ENCODE measurements at places on chromosomes 2 and 18. TPM values are rescaled to one million over a fixed set of nuclear protein-coding genes. Genes with fewer than 3 reads are reported as not detected.

ANO7 gene
- total RNA-seq = 0.65 TPM

GALNT3 gene
- total RNA-seq = 1.3 TPM

DHRS9 gene
- 3.0 TPM for total RNA-seq

HES6 gene
- total RNA-seq = 5.3 TPM

UGT1A3 gene
- total RNA-seq = not detected

RESP18 gene
- total RNA-seq = not detected

ANKRD44 gene
- 19.6 TPM for total RNA-seq

NETO1 gene
- 0.84 TPM for total RNA-seq

FER1L5 gene
- not detected for total RNA-seq

GNLY gene
- 5.5 TPM for total RNA-seq

DYNAP gene
- not detected for total RNA-seq

TBR1 gene
- 0.09 TPM for total RNA-seq

MCFD2 gene
- total RNA-seq = 88.1 TPM

PGAP1 gene
- total RNA-seq = 87.5 TPM

HOXD12 gene
- not detected for total RNA-seq

HOXD9 gene
- 0.95 TPM for total RNA-seq

CHRNA1 gene
- not detected for total RNA-seq

SAG gene
- total RNA-seq = 0.09 TPM

ICA1L gene
- 14.0 TPM for total RNA-seq

DNER gene
- 8.2 TPM for total RNA-seq

EFHD1 gene
- total RNA-seq = 9.6 TPM

CIB4 gene
- not detected for total RNA-seq

SLC16A14 gene
- 1.3 TPM for total RNA-seq

RAPGEF4 gene
- 24.6 TPM for total RNA-seq

AQP12A gene
- total RNA-seq = not detected

FSIP2 gene
- 0.46 TPM for total RNA-seq

ICOS gene
- total RNA-seq = 0.75 TPM

LDAH gene
- total RNA-seq = 14.1 TPM

GDF7 gene
- total RNA-seq = 0.12 TPM

TMEM200C gene
- 0.19 TPM for total RNA-seq

PROKR1 gene
- 1.7 TPM for total RNA-seq

CRACDL gene
- total RNA-seq = 9.4 TPM

FMNL2 gene
- 62.1 TPM for total RNA-seq

TMEM150A gene
- total RNA-seq = 25.2 TPM

DCDC2C gene
- 1.4 TPM for total RNA-seq

TTL gene
- 29.6 TPM for total RNA-seq

ABCB11 gene
- total RNA-seq = 0.95 TPM

KIF3C gene
- total RNA-seq = 6.2 TPM

CCDC74B gene
- total RNA-seq = 10.4 TPM

MSH2 gene
- total RNA-seq = 6.7 TPM

SERPINB4 gene
- total RNA-seq = not detected

POTEE gene
- 0.12 TPM for total RNA-seq

GALR1 gene
- not detected for total RNA-seq

OXER1 gene
- total RNA-seq = not detected

ALKAL2 gene
- total RNA-seq = 4.8 TPM

LONRF2 gene
- total RNA-seq = 12.7 TPM

UGT1A10 gene
- not detected for total RNA-seq

NYAP2 gene
- total RNA-seq = not detected

TMEM247 gene
- not detected for total RNA-seq

RASGRP3 gene
- 42.2 TPM for total RNA-seq

HJURP gene
- not detected for total RNA-seq

CTLA4 gene
- total RNA-seq = 4.7 TPM

MPV17 gene
- 66.1 TPM for total RNA-seq

FZD7 gene
- 9.3 TPM for total RNA-seq

COBLL1 gene
- total RNA-seq = 38.1 TPM

FAP gene
- total RNA-seq = 2.8 TPM

Measured in omental fat pad (tissue), 4 donors.